ENCODE measurements at places on chromosomes 1 and 21. TPM values are rescaled to one million over a fixed set of nuclear protein-coding genes. Genes with fewer than 3 reads are reported as not detected.

GRCh38 chr1:64875606-64876005, 90.7 kb downstream of the JAK1 start:
- no peak for DNase-seq
- H3K4me3 ChIP-seq: no peak overlapping the region
- no peak overlapping the region for H3K27ac ChIP-seq
- H3K36me3 ChIP-seq: peaks cover 30% of the 10 kb centered on the region
- H3K27me3 ChIP-seq: no peaks in the 10 kb centered on the region

- peaks cover 21% of the 10 kb centered on the region for H3K36me3 ChIP-seq
- no peak overlapping the region for H3K27ac ChIP-seq
- H3K27me3 ChIP-seq: no peaks in the 10 kb centered on the region
- H3K4me3 ChIP-seq: no peak overlapping the region
- no peak for DNase-seq
- H3K4me1 ChIP-seq: peaks cover 3% of the 10 kb centered on the region
Measured at GRCh38 chr1:64828829-64829228, 84.0 kb downstream of the RAVER2 start.

DNA sequence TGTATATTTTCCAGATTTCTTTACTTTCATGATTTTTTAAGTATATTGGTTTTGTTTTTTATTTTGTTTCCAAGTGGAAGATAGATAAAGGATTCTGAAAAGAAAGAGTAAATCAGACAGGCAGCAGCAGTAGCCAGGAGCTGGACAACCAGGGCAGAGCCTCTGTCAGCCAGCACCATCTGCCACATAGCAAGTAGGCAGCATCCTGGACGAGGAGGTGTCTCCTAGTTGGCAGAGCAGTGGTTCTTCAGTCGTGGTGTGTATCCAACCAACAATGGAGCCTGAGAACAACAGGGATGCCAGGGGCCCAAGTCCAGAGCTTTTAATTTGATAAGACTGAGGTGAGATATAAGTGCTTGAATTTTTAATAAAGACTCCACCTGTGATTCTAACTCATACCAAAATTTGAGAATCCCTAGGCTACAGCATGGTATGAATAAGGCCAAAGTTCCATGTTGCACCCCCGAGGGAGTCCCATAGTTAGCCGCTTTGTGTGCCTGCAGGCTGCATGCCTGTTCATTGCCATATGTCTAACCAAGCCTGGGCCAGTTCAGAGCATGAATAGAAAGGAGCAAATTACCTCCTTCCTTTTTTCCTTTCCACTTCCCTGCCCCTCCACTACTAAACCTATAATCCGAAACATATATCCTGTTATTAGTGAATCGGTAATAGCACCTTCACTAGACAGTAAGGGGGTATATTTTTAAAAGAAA, 153.2 kb downstream of the NTNG1 start:
- no peaks in the 10 kb centered on the region for H3K4me1 ChIP-seq
- H3K27ac ChIP-seq: no peak overlapping the region
- H3K4me3 ChIP-seq: no peak overlapping the region

DNA sequence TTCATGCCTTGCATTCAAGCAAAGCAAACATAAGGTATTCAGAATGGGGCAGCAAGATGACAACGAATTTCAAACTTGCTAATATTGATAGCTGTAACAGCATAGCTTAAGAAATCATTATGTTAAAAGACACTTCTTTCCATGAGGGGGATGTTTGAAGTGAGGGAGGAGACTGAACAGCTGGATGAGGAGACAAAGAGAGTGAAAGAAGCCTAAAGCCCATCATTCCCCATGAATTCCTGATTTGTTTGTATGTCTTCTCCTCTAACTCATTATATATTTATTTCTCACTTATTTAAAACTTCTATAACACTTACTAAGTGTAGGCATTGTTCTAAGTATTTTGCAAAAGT, 125.2 kb upstream of the PBX1 start:
- H3K36me3 ChIP-seq: no peaks in the 10 kb centered on the region
- no peak overlapping the region for H3K27ac ChIP-seq
- no peaks in the 10 kb centered on the region for H3K4me1 ChIP-seq
- no peak overlapping the region for H3K4me3 ChIP-seq
- no peak for DNase-seq
- no peaks in the 10 kb centered on the region for H3K27me3 ChIP-seq

DNA sequence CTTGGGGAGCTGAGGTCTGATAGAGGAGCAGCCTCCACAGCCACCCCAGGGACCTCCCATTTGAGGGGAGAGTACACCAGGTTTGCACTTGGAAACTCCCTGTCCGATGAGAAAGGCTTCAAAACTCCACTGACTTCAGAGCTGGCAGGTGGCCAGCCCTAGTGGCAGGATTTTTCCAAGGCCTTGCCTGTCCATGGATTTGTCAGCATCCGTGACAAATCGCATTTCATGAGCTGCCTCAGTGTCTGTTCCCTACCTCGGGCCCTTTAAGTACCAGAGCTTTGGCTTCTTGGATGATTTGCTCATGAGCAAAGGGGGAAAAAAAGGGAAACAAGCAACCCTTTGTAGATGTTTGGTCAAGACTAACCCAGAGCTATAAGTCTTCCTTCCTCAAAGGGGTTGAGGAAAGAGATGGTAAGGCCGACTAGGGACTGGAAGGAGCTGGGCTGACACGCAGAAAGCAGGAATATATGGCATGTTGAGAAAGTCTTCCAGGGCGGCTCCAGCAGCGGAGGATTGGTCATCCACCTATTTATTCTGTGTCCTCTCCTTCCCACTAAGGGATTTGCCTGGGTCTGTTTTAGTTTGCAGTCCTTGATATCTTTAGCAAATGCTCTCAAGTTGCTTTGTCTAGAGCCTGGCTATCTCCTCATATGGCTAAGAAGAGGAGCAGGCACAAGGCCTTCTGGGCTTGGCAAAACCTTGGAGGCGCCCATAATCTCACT, 2.7 kb upstream of the HSPG2 start:
- H3K36me3 ChIP-seq: no peaks in the 10 kb centered on the region
- peaks cover 36% of the 10 kb centered on the region for H3K4me1 ChIP-seq
- no peak overlapping the region for H3K4me3 ChIP-seq
- no peaks in the 10 kb centered on the region for H3K27me3 ChIP-seq
- H3K27ac ChIP-seq: peak overlapping the region; percentile 48

DNA sequence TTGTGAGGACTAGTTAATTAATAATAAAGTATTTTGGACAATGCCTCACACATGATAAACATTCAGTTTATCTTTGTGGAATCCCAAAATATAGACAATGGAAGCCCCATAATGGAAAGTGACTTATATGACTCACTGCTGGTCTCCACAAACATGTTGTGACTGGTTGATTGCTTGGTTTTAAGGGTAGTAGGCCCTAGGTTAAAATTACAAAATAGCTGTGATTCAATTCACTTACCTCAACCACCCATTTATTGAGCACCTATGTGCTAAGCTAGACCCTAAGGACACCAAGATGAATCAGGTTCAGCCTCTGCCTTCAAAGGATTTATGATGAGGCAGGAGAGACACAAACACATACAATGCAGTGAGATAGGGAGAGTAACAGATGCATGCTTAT, 42.4 kb downstream of the KANK4 start:
- no peaks in the 10 kb centered on the region for H3K36me3 ChIP-seq
- no peak for DNase-seq
- no peaks in the 10 kb centered on the region for H3K4me1 ChIP-seq
- no peak overlapping the region for H3K27ac ChIP-seq

GRCh38 chr1:75126611-75127101, 7.5 kb upstream of the LHX8 start:
- H3K27ac ChIP-seq: no peak overlapping the region
- H3K36me3 ChIP-seq: no peaks in the 10 kb centered on the region
- H3K4me3 ChIP-seq: no peak overlapping the region
- DNase-seq: no peak
- H3K27me3 ChIP-seq: no peaks in the 10 kb centered on the region

- H3K36me3 ChIP-seq: no peaks in the 10 kb centered on the region
- no peak for DNase-seq
- no peak overlapping the region for H3K27ac ChIP-seq
- no peaks in the 10 kb centered on the region for H3K4me1 ChIP-seq
- no peaks in the 10 kb centered on the region for H3K27me3 ChIP-seq
Measured at GRCh38 chr1:96159379-96159778, 562.2 kb upstream of the PTBP2 start.

DNA sequence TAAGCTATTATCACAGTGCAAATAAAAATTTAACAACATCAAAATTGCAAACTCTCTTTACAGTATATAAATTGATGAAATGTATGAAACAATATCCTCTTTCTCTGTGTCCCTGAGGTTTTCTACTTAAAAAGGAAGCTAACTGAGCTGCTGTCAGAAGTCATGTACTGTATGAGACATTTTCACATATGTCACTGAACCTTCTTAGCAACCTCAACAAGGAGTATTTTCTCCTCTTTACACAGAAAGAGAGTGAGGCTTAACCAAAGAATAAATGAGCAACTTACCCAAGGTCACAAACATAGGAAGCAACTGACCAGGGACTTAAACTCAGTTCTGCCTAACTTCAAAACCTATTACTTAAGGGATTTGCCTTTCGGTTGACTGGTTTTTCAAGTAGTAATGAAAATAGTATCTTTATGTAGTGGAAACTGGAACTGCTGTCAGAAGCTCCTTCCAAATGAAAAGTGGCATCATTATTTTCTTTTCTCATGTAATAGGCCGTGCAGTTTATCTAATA, 288.9 kb downstream of the LRRIQ3 start:
- H3K4me3 ChIP-seq: no peak overlapping the region
- H3K36me3 ChIP-seq: no peaks in the 10 kb centered on the region
- no peaks in the 10 kb centered on the region for H3K4me1 ChIP-seq
- no peak for DNase-seq
- H3K27me3 ChIP-seq: no peaks in the 10 kb centered on the region

Gene LCE3D
- not detected for total RNA-seq

DNA sequence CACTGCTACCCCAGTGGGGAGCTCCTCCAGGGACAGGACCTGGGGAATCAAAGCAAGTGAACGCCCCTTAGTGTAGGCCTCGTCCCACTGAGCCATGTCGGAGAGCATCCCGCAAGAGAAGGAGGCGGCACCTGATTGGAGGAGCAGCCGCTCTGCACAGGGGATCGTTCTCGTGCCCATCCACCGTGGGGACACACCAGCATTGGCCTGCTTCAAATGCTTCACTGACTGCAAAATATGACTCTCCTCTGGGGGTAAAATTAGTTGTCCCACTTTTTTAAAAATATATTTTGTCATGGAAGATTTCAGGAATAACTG, 111.0 kb downstream of the PDE9A start:
- DNase-seq: no peak
- H3K36me3 ChIP-seq: peaks cover 11% of the 10 kb centered on the region
- no peaks in the 10 kb centered on the region for H3K27me3 ChIP-seq
- H3K27ac ChIP-seq: no peak overlapping the region
- H3K4me3 ChIP-seq: no peak overlapping the region

Gene LEFTY2
- total RNA-seq: 0.60 TPM

DNA sequence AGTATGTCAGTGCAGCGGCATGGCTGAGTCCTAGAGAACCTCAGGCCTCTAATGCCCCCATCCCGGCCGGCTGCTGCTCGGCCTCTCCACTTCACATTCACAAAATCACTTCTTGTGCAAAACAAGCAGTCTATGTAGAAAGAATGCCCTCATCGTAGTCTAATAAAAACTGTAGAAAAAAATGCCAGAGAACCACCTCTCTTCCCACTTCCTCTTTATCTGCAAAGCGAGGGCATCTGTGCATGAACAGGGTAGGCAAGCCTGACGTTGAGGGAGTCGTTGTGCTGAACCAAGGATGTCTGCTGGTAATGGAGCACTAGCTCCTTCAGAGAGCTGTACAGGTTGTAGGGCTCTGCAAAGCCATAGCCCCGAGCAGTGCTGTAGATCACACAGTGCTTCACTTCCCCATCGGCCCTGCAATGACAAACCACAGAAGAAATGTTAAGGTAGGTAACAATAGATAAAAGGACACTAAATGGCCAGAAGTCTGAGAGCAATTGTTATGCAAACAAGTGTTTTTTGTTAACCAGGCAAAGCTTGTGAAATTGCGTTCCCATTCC, 88.9 kb downstream of the PIK3R3 start:
- peaks cover 19% of the 10 kb centered on the region for H3K4me1 ChIP-seq
- peaks cover 48% of the 10 kb centered on the region for H3K36me3 ChIP-seq
- no peak overlapping the region for H3K4me3 ChIP-seq
- no peaks in the 10 kb centered on the region for H3K27me3 ChIP-seq

Gene SLC25A44
- 20.1 TPM for total RNA-seq

DNA sequence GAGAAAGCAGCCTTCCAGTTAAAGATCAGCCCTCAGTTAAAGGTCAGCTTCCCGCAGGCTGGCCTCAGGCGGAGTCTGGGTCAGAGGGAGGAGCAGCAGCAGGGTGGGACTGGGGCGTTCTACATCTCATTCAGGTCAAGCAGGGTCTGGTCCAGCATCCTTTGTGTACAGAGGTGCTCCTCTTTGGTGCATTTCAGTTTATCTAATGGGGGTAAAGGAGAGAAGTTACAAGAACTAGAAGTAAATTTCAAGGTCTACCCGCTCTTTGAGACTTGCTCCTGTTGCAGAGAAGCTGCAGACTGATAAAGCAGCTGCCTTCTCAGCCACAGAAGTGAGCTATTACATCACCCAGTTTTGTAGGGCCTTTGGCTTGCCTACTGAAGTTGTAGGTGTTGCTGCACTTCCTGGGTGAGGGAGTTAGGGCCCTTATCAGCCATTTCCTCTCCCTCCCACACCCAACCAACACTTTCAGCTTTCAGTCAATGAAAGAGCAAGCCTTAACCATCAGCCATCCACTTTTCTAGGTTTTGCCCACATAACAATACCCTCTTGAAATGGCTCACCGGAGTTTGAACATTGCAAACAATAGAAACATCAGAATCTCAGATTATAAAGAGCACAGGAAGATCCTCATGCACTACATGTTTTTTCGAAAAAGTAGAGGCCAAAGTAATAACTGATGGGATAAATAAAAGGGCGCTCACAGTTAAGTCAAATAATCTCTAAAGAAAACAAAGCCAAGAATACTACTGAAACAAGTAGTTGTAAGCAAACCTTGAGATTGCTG, 2.8 kb upstream of the NUP210L start:
- no peaks in the 10 kb centered on the region for H3K27me3 ChIP-seq
- peaks cover 47% of the 10 kb centered on the region for H3K4me1 ChIP-seq
- DNase-seq: peak; percentile 70
- peaks cover 78% of the 10 kb centered on the region for H3K36me3 ChIP-seq
- H3K27ac ChIP-seq: peak overlapping the region; percentile 81

DNA sequence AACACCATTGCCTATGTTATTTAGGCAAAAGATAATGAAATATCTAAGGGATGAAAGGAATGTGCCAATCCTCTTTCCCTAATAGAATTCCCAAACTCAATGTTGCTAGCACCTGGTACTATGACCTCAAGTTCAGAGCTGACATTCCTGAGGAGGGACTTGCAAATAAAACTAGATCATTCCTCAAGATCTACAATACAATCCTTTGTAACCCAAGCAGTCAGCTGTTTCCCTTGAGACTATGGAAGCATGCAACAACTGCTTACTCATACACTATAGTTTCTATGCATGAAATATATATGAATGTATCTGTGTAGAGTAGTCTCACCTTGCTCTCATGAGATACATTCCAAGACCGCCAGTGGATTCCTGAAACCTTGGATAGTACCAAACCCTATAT, 65.0 kb downstream of the ABL2 start:
- no peaks in the 10 kb centered on the region for H3K4me1 ChIP-seq
- no peak for DNase-seq
- H3K27me3 ChIP-seq: no peaks in the 10 kb centered on the region
- H3K27ac ChIP-seq: no peak overlapping the region
- no peak overlapping the region for H3K4me3 ChIP-seq

Gene LRIG2
- total RNA-seq: 11.6 TPM

All from upper lobe of left lung (tissue), 6 donors.